Left cardiac atrium (tissue), 4 donors: ENCODE measurements at places on chromosomes 12 and 14. TPM values are rescaled to one million over a fixed set of nuclear protein-coding genes. Genes with fewer than 3 reads are reported as not detected.

OVCH1 gene
- 0.29 TPM for total RNA-seq

DNA sequence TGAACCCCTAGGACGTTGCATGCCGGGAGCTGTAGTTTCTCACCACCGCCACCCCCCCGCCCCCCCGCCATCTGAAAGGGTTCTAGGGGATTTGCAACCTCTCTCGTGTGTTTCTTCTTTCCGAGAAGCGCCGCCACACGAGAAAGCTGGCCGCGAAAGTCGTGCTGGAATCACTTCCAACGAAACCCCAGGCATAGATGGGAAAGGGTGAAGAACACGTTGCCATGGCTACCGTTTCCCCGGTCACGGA, 501 bp upstream of the HSP90B1 start:
- no peak for DNase-seq

- no peak for DNase-seq
Observed at GRCh38 chr14:86990396-86990795, 1002.6 kb downstream of the GALC start.

DNA sequence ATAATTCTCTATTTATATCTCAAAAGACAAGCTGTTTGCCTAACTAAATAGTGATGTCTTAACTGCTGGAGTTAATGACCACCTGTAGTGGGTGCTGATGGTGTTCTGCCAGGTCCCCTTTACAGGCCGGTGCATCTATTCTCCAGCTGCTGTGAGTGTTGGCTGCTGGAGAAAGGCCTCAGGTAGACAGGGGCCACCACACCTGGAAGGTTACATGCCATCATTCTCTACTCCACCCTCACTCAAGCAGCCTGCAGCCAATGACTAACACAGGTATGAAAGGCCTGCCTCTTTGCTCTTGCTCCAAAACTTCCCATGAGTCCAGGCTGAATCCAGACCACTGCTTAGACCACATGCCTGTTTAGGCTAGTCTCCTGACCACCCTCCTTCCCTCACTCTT, 73.9 kb downstream of the RPS6KA5 start:
- DNase-seq, result no peak

DNA sequence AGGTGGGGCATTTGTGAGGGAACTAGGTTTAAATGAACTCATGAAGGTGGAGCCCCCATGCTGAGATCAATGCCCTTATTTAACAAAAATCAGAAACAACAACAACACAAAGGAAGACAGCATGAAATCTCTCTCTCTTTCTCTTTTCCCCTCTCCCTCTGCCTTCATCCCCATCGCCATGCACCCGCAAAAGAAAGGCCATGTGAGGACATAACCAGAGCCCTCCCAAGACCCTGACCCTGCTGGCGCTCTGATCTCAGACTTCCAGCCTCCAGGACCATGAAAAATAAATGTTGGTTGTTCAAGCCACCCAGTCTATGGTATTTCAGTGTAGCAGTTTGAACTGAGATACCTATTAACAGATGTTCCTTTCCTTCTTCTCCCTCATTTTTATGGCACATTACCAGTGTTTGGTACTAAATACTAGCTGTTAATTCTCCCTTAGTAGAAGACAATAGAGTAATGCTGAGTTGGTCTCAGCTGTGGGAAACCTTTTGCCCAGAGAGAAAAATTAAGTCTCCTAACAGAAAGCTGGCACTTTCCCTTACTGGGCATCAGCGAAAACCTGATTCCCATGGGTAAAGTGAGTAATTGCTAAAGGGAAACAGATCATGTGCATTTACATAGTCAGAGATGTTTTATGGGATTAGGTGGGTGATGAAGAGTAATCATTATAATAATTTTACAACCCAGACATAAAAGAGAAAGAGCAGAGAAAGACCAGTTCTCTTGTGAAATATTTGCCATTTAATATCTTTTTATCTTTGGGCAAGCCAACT, 264.0 kb upstream of the PLEKHG7 start:
- DNase-seq, result no peak
